Skeletal muscle cell (primary cell): ENCODE measurements at places on chromosomes 2 and 18.

- DNase-seq = no peak
Observed at GRCh38 chr2:25347846-25348245, 6.1 kb upstream of the DNMT3A start.

DNA sequence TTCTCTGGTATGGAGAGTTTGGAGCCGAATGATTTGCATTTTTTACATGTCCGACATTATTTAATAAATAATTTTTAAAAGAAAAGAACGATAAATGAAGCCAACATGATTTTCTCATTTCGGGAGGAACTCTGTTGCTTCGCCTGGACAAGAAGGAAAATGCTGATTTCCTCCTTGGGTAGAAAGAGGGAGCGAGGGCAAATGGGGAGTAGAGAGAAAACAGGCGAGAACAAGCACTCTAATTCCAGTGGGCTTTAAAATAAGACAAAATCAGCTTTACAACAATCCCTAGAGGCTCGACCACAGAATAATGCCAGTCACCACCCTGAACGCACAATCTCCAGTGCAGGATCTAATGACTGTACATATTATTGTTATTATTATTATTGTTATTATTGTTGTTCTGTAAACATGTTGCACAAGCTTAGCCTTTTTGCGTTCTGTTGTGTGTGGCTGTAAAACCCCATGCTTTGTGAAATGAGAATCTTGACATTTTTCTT, 3.7 kb downstream of the DLX1 start:
- DNase-seq = no peak

DNA sequence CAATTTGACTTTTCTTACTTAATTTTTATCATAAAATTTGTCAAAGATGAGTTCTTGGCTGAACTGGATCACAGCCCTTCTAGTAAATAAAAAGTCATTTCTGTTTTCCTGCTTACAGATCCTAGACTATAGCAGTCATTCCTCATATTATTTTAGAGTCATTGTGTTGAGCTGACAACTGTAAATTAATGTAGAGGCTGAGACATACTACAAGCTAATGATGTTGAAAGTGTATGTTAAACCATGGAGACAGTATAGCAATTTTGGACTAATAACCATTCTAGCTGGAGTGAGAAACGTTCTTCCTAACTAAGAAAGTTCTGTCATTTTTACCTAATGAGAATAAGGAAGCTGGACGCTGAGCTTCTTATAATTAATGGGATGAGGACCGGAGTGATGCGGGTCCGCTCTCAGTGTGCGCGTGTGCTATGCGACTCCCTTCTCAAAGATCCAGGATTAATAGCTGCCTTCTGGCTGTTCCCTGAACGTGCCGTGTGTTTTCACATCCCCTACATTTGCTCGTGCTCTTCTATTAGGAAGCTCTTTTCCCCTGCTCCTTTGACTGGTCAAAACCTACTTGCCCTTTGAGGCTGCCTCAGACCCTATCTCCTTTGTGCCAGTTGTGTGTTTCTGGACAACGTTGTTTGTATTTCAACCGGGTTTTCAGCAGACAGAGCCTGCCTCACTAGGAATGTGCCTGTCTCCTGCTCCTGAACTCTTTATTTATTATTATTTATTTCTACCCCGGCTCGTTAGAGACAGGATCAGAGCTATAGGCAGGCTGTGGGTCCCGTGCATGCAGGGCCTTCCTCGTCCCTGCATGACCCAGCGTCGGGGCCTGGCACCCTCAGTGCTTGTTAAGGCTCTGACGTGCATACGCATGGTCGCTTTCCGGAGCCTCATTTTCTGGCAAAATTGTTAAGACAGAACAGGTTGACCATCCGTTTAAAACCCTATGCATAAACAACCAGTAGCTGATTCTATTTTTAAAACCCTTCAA, 182.6 kb downstream of the DCDC2C start:
- no peak for DNase-seq

DNA sequence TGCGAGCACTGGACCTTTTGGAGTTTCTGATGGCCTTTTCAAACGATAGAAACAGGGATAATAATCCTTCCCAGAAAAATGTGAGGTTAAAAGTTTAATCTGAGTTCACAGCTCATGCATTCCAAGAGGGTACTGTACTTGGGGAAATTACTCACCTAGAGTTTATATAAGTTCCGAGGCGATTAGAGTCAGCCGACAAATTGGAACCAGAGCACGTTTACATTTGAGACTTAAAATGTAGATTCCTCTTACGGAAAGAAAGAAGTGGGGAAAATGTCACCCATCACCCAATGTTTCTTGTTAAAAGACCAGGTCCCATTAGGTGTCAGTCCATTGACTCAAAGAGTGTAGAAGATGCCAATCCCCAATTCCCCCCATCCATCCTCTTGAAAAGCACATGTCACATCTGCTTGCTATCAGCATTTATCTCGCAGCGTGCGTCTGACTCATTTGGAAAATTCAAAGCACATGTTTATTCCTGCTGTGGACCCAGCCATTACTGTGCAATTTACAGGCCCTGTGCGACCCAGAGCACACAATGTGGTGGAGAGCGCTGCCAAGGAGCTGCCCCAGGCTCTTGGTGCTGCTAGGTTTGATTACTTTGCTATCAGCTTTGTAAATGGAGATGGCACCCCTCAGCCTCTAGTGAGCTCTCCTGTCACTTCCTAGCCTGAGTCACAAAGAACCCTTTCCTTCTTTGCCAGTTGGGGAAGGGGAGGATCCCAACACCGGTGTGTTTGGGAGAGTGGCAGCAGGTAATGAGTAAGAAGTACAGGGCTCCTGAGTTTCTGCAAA, 104.8 kb downstream of the COLEC12 start:
- DNase-seq = no peak

DNA sequence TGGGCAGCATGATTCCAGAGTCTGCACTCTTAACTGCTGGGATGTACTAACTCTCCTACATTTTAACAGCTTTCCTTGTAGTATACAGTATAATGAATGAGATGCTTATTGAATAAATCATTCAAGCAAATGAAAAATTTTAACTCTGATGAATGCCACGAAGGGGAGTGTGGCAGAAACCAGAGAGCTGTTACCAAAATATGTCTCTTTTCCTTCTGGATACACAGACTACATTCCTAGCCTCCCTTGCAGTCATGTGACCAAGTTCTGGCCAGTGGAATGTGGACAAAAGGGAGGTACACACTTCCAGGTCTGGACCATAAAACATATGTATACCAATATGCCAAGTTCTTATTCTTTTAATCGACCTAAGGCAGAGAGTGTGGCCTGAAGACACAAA, 1.7 kb upstream of the EML4 start:
- no peak for DNase-seq

DNA sequence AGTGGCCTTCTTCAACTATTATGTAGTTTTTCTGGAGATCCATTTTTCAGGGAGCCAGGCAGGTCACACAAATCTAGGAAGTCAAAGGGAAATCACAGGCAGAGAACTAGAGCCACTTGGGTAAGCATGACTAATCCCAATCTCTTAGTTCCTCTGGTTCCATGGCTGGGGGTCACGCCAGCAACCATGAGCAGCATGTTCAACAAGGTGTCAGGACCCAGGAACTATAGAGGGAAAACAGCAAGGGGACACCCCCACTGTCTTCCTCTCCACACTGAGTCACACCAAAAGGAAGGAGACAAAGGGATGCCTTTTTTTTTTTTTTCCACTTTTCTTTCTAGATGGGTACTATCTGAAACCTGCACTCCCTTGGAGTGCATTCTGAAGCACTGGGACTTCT, 250.9 kb downstream of the OTX1 start:
- no peak for DNase-seq

DNA sequence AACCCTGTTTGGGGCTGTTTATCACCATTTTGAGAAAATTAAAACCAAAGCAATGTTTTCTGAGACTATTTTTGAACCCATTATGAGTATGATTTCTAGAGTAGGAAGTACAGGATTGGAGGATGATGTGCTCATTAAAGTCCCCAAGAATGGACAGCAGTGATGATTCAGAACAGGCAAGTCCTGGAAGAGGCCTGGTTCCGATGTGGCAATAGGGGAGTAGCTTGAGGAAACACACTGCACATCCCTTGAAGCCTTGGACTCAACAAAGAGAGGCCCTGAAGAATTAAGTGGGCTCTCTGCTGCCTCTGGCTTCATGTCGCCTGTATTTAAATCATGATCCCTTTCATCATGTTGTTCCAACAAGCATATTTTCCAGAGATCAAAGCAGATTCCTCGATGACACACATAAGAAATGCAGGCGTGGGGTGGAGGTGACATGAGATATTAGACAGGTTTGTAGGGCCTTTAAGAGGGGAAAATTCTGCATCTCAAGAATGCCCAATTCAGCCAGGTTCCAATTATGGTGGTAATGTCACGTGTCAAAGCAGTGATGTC, 242.2 kb downstream of the FHOD3 start:
- DNase-seq = peak; percentile 19

DNA sequence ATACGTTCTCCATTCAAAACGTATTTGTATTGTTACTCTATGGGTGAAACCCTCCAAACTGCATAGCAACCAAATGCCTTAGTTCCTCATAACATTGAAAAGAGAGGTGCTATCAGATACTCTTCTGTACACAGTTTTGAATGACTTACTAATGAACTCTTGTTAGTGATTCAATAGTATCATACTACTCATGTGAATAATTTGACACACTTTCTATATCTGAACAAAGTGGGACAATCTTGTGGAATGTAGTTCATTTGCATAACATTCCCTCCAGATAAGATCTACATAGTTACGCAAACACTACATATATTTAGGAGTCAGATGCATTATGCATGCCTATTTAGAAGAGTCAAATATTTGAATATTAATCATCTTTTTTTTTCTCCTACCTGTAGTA, 232.0 kb upstream of the NRXN1 start:
- DNase-seq = no peak

GRCh38 chr18:22981274-22982133, 48.4 kb downstream of the RBBP8 start:
- no peak for DNase-seq

DNA sequence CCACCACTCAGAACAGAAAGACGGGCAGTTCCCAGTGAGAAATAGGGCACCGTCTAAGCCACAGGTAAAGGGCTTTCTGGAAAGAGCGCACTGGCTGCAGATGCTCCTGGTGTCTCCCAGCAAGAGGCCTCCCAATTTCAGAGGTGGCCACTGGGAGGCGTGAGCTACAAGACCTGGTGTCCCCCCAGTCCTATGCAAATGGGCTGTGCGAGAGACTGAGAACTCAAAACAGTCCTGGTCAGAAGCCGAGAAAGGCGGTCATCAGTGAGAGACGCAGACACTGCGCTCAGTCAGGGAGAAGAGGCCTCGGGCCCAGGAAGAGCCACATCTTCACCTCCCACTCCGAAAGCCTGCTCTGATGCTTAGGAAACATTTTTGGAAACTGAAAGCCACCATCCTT, 179.5 kb downstream of the EIPR1 start:
- no peak for DNase-seq

DNA sequence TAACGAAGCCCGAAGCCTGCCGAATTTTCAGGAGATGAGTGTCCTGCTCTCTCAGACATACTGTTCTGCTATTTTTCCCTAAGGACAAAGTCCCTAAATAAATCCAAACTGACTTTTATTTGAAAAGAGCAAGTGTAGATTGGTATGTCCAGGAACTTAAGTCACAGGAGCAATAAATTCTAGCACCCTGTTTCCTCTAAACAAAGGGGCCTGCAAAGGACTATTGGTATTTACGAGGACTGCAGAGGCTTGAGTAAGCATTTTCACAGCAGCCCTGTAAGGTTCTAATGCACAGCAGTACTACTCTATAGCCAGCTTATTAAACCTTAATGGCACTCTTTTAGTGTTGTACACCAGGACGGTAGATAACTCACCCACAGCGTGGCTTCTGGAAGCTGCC, 740.3 kb downstream of the NRXN1 start:
- no peak for DNase-seq
